ENCODE measurements at places on chromosomes 1 and 21. TPM values are rescaled to one million over a fixed set of nuclear protein-coding genes. Genes with fewer than 3 reads are reported as not detected.

Gene INAVA
- total RNA-seq, result 63.1 TPM

Gene RNASEL
- 3.6 TPM for total RNA-seq

Gene GTF2B
- 42.0 TPM for total RNA-seq

Gene LSM10
- 8.6 TPM for total RNA-seq
